ENCODE measurements at places on chromosomes 12 and 14.
A peak's percentile ranks its signal among the peaks of the same experiment; 100 is the strongest.

DNA sequence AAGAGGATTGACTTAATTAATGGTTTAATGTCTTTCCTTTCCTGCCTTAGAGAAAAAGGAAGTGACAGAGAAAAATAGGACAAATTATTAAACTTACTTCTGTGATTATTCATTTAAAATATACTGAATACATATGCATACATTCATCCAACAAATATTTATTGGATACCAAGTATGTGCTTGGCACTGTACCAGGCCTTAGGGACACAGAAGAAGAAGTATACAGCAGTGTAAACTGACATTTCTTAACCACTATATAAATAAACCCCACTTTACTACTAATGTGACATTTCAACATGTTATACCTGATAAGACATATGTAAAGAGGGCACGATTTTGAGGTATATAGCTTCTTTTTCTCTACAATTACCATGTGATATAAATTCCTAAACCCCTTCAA, 53.6 kb downstream of the ERO1A start:
- no peak for DNase-seq

DNA sequence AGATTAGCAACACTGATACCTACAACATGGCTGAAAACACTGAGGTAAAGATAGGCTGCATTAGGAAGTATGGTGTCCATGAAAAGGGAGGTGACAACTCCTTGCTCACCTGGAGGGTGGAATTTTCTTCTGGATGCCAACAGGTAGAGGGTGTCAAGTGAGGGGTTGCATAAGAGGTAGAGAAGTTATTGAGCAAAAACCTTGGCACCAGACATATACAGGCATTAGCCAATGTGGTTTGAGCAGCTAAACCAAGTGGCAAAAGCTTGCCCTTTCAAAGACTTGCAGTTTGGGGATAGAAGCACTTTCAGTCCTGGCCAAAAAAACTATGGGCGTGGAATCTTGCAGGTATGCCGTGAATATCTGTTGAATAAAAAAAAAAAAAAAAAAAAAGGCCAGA, 3.8 kb downstream of the RITA1 start:
- no peak for DNase-seq

GRCh38 chr12:103590271-103590670, 3.2 kb downstream of the STAB2 start:
- DNase-seq = no peak

GRCh38 chr12:108106599-108106998, 22.5 kb upstream of the WSCD2 start:
- DNase-seq = no peak

DNA sequence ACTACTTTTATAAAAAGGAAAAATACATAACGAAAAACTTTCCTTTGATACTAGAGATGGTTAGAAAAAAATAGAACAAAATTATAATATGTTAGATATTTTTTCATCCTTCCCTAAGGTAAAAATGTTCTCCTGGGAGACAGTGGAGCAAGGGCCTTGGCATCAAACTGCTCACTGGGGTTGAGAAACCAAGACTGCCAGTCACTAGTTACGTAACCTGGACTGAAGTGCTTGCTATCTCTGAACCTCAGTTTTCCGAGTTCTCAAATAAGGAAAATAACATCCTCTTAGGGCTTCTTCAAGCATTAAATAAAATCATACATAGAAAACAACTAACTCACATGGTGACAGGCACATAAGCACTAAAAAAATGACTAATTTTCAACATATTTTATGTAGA, 48.2 kb upstream of the FRMD6 start:
- DNase-seq = no peak

DNA sequence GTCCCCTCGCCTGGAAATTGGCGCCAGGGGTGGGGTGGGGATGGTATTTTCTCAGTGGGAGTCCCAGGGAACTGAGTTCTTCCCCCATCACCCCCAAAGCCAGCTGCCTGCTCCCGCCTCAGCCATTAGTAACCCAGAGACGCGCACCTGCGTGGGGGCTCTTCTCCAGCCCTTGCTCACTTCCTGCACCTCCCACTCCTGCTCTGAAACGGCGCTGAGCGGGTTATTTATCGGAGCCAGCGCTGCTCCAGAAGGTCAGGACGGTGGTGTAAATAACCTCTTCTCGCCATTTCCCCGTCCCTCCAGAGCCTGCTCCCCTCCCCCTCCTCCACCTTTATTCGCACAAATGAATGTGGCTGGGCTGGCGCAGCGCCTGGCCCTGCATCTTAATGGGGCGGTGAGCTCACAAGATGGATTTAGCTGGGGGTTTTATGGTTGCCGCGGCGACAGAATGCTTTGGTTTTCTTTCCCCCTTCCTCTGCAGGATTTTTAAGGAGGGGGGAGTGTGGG, 12.2 kb downstream of the GPR84 start:
- DNase-seq = peak; percentile 98

GRCh38 chr12:84757978-84758377, 154.6 kb downstream of the SLC6A15 start:
- DNase-seq = no peak

DNA sequence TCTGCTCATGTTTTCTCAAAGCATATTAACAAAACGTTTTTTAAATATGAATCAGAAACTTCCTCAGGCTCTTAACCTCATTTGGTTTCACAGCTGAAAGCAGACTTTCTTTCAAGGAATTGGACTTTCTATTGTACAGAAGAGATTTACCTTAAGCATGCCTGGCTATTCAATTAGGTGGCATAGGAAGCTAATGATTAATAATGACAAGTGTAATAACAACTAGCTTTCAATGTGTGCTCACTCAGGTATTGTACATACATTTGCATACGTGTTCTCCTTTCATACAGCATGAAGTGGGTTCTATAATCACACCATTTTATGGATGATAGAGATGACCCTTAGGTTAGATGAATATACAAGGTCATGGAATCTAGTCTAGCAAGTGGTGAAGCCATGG, 115.7 kb downstream of the ANO6 start:
- DNase-seq = no peak

DNA sequence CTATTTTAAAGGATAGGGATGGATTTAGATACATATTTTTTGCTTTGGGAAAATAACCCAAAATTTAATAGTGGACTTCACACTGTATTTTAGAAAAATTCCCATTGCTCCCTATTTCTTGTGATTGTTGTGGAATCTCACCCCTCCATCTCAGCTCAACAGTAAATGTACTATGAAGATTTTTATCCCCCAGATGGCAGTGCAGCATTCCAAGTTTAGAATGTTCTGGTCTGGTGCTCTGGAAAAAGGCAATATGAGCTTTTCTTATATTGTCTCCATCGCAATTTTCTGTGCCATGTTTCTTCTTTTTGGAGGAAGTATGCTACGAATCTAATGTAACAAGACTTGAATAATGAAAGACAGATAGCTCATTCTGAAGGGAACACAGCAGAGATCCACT, 471.7 kb upstream of the SYT1 start:
- peak; percentile 25 for DNase-seq

- DNase-seq = no peak
Observed at GRCh38 chr14:24965934-24966578, 83.9 kb downstream of the STXBP6 start.

DNA sequence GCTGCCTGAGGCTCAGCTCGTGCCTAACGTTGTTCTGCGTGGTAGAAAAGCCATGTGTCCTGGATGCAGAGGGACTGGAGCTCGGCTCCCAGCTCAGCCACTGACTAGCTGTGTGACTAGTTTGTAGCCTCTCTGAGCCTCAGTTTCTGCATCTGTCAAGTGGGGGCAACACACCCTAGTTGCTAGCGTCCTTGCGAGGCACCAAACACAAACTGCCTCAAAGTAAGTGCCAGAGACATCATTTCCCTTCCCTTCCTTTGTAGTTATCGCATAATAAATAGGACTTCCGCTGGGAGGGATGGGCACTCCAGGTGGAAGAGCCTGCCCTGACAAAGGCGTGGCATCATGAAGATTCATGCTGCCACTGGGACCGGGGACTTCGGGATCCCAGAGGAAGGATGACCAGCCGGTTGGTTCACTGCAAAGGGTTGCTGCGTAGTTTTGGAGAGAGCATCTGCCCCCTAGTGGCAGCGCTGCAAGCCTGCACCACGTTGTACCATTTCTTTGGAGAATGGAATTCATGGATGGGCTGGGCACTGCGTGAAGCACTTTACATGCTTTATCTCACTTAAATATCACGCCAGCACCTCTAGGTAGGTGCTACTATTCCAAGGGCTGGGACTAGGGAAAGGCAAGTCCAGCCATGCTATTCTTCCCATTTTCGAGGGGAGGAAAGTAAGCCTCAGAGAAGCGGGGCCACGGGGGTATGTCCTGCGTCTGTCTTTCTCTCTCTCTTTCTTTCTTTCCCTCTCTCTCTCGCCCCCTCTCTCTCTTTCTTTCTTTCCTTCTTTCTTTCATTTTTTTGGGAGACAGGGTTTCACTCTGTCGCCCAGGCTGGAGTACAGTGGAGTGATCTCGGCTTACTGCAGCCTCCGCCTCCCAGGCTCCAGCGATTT, 4.6 kb downstream of the CCDC197 start:
- DNase-seq = peak; percentile 47

GRCh38 chr12:124566161-124566996, 1.0 kb downstream of the NCOR2 start:
- no peak for DNase-seq

GRCh38 chr14:92493024-92493423, 20.6 kb upstream of the RIN3 start:
- no peak for DNase-seq

GRCh38 chr12:16189849-16190248, 87.6 kb downstream of the SLC15A5 start:
- peak; percentile 29 for DNase-seq

GRCh38 chr12:44076871-44077270, 241.0 kb downstream of the TMEM117 start:
- DNase-seq = no peak

- DNase-seq = no peak
Observed at GRCh38 chr12:67442896-67443295, 173.7 kb downstream of the CAND1 start.

DNA sequence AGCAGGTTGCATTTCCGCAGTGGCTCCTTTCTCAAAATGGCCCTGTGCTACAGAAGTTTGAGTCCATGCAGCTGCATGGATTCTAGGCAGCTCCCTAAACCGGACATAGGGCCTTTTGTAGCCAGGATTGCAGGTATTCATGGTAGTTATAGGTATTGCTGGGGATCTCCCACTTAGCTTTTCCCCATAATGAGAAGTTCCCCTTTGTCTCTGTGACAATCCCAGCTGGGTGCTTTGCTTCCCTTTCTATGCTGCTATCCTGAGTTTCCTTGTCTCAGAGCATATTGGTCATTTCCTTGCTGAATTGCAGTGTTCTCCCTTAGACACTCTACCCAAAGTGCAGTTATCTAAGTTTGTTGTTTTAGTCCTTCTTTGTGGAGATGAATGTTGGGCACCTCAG, 120.9 kb upstream of the MIS18BP1 start:
- no peak for DNase-seq

- DNase-seq = no peak
Observed at GRCh38 chr14:72291908-72292688, 359.9 kb downstream of the RGS6 start.

- DNase-seq = no peak
Observed at GRCh38 chr12:11824069-11824468, 174.6 kb downstream of the ETV6 start.

GRCh38 chr12:108649126-108649525, 15.4 kb upstream of the SELPLG start:
- DNase-seq = no peak

DNA sequence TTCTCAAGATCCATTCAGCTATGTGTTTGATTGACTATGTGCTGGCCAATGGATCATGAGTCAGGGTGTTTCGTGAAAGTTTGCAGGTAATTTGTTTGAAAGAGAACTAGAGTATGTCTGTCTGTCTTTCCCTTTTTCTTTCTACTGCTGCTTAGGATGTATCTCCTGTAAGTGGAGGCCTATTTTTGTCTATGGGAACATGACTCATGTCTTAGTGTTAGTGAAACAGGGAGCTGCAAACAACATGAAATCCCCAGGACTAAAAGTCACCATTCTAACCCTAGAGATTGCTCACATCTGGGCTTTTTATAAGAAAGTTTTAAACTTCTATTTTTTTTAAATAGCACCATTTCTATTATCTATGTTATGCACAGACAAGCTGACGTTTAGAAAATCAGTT, 333.0 kb downstream of the CCER1 start:
- DNase-seq = no peak
